SJSA1 (cell line): ENCODE measurements at places on chromosomes 4 and X. TPM values are rescaled to one million over a fixed set of nuclear protein-coding genes. Genes with fewer than 3 reads are reported as not detected.
A peak's percentile ranks its signal among the peaks of the same experiment; 100 is the strongest.

Gene C4orf51
- total RNA-seq: not detected in 2 replicates

Gene TAF7L
- 0.08 TPM in 1 of 2 replicates, not detected in the other for total RNA-seq

Gene GAGE12H
- total RNA-seq: not detected in 2 replicates

DNA sequence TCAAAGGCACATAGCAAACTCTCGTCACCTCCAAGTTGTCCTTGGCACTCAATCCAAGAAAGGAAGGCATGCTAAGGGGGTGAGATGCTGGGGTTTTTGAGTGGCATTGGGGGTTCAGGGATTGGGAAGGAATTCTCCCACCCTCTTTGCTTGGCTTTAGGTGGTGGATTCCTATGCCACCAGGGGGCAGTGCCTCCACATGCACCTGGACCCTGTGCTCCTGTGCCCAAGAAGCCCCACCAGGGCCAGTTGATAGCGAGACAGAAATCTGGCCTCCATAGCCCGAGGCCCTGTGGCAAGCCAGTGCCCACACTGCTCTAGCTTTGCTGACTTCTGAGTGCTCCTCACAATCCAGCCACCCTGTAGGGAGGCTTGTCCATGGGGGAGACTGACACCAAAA, 2.0 kb upstream of the FATE1 start:
- DNase-seq: peak; percentile 4

DNA sequence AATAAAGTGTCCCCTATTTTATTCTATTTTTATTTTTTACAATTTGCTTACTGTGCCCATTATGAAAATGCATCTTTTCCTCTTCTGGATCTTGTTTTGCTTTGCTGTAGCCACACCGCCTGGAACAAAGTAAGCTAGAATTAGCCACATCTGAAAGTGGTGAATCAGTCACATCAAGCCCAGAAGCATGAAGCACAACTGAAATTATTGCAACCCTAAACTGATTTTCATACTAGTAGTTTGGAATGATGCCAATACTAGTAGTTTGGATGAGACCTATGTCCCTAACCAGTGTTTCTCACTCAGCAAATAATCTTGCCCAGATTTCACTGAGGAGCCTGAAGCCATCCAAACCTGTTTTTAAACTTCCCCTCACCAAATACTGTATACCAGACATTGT, 303.0 kb downstream of the EPHA5 start:
- DNase-seq: no peak

DNA sequence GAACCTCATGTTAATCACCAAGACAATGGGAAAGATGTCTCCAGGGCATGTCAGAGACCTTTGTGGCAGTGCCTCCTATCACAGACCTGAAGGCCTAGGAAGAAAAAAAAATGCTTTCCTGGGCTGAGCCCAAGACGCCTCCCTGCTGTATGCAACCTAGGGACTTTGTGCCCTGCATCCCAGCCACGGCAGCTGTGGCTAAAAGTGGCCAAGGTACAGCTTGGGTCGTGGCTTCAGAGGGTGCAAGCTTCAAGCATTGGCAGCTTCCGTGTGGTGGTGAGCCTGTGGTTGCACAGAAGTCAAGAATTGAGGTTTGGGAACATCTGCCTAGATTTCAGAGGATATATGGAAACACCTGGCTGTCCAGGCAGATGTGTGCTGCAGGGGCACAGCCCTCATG, 40.5 kb downstream of the SPANXN3 start:
- no peak for DNase-seq

- no peak for DNase-seq
These were observed 201.0 kb upstream of the MAMLD1 start for GRCh38 chrX:150162141-150162540.

DNA sequence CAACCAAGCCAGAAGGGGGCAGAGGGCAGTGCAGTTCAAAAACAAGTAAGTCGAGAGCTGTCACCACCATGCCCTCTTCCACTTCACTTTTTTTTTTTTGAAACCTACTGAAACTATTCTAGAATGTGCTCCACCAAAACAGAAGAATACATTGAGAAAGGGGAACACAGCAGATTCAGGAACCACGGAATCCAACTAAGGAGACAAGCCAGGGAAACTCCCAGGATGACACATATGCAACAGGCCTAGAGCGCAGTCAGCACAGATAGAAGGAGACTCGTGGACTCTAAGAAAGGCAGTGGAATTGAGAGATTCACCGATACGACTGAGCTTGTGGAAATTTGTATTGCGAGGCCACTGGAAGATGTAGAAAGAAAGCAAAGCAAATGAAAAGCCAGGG, 66.1 kb downstream of the PHKA2 start:
- DNase-seq: no peak

GRCh38 chr4:5905714-5906113, 12.8 kb upstream of the CRMP1 start:
- DNase-seq: no peak

DNA sequence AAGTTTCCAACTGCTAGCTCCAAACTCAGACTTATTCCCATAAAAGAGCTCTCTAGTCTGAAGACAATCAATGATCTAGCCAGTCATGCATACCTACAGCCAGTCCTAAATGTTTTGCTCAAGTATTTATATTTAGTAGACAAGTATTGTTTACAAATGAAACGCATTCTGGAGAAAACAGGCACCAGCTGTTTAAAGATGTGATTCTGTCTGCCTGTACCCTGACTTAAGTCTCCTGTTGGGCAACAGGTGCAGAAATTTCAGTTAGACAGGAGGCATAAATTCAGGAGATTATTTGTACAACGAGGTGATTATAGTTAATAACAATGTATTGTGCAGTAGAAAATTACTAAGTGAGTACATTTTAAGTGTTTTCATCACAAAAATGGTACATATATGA, 28.9 kb downstream of the LNX1 start:
- no peak for DNase-seq

GRCh38 chr4:78057600-78058550, 752 bp downstream of the FRAS1 start:
- DNase-seq: peak; percentile 34
